SK-N-SH (cell line): ENCODE measurements at places on chromosomes 11 and 22.
A peak's percentile ranks its signal among the peaks of the same experiment; 100 is the strongest.

GRCh38 chr11:9574622-9575259 is 1.3 kb downstream of the WEE1 start:
- DNase-seq: peak; percentile 27

DNA sequence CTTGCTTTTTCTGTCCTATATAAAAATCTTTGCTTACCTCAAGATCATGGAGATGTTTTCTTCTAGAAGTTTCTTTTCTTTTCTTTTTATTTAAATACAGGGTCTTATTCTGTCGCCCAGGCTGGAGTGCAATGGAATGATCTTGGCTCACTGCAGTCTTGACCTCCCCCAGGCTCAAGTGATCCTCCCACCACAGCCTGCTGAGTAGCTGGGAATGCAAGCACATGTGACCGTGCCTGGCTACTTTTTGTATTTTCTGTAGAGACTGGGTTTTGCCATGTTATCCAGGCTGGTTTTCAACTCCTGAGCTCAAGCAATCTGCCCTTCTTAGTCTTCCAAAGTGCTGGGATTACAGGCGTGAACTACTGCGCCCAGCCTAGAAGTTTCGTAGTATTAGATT is 45.3 kb downstream of the USP35 start:
- DNase-seq: no peak

DNA sequence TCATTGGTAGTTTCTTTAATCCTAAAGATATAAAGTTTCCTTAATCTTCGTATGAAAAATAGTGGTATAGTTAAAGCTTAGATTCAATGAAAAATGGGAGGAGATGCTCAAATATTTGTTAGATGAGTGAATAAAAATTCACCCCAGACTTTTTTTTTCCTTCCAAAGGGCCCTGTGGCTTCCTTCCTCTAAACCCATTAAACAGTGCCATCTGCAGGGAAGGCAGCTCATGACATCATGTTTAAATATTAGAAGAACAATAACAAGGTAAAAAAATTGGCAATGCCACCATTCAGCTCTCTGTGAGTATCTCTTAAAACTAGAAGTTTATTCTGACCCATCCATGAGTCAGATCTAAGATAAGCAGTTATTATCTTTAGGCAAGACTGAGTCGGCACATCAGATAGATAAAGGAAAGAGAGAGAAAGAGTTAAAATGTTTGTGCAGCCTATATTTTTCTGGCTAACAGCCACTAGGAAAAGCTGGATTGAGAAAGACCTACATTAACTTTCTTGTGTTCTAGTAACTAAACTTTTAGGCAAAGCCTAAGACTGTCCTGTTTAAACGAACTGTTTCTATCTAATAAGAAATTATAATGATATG is 19.1 kb upstream of the OOSP1 start:
- DNase-seq: peak; percentile 29

GRCh38 chr22:42794551-42795510 is 62.2 kb downstream of the ARFGAP3 start:
- DNase-seq: no peak

DNA sequence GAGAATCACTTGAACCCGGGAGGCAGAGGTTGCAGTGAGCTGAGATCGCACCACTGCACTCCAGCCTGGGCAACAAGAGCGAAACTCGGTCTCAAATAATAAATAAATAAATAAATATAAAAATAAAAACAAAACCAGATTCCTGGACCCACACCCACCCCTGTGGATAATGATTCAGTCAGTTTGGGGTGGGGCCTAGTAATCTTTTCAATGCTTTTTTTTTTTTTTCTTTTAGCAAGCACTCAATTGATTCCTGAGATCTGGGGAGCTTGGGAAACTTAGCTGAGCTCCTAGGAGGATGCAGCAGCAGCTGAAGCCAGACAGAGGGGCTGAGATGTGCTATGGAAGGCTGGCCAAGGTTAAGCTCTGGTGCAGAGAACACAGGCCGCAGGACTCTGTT is 4.6 kb upstream of the PC start:
- no peak for DNase-seq
